ENCODE measurements at places on chromosomes 13 and 19.

DNA sequence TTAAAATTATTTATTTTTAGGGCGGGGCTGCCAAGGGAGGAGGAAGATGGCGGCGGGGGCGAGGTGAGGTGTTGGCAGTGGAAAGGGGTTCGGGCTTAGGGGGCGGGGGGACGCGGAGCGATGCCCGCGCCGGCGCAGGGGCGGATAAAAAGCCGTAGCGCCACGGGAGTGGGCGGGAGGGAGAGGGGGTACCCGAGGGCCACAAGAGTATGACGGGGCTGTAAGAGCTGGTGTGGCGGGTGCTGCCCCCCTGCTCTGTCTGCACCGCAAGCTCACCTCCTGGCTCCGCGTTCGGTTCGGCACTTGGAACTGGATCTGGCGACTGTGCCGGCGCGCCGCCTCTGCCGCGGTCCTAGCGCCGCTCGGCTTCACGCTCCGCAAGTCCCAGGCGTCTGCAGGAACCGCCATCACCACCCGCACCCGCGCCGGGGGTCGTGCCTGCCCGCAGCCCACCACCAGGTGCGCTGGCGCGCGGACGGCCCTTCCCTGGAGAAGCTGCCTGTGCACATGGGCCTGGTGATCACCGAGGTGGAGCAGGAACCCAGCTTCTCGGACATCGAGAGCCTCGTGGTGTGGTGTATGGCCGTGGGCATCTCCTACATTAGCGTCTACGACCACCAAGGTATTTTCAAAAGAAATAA lies 265.2 kb upstream of the SGCG start:
- DNase-seq = peak; percentile 46

- DNase-seq = no peak
Observed at GRCh38 chr13:93172109-93172508, 54.5 kb upstream of the GPC6 start.

GRCh38 chr13:48505012-48505411 lies 27.9 kb downstream of the RCBTB2 start:
- DNase-seq = no peak

DNA sequence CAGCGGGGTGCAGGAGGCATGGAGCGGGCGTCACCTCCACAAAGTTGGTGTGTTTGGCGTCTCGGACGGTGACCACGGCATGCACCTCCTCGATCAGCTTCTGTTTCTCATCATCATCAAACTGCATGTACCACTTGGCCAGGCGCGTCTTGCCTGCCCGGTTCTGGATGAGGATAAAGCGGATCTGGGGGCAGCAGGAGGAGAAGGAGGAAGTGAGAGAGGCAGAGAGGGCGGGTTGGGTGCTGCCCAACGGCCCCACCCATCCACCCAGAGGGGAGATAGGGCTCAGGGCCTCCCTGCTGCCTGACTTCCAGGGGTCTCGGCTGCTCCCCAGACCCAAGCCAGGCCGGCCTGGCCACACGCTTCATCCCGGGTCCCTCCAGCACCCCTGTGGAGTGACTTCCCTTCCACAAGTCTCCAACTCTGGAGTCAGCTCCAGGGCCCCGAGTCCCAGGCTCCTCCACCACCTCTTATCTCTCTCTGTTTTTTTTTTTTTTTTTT lies 4.6 kb downstream of the AP2S1 start:
- no peak for DNase-seq

DNA sequence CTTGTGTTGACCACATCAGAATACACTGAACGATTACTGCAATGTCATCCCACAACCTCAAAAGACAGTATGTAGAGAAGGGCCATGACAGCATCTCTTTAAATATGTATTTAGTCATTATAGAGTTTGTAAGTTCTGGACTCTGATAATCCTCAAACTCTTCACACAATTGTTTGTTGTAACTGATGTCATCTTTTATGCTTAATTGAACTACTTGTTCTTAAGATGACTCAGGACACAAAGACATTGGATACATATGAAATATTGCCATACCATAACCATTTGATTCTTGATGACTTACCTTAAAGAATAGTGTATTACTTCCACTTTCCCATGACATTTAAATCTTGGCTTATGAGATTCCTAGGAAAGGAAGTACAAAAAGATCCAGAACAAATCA lies 347.6 kb downstream of the KLF5 start:
- DNase-seq = no peak

DNA sequence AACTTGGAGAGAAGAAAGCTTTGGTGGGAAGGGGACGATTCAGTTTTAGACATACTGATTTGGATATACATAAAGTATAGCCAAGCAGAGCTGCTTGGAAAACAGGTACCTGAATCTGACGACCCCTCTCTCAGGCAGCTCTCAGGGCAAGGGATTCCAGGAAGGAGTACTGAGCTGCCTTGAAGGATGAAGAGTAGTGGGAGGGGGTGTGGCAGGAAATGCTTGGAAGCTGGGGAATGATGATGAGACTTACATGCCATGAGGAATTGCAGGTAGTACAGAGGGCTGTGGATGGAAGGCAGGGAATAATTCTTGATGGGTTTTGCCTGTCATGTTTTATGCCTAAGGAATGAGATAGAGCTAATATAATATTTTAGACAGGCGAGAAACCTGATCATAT lies 38.7 kb downstream of the HTR2A start:
- no peak for DNase-seq

DNA sequence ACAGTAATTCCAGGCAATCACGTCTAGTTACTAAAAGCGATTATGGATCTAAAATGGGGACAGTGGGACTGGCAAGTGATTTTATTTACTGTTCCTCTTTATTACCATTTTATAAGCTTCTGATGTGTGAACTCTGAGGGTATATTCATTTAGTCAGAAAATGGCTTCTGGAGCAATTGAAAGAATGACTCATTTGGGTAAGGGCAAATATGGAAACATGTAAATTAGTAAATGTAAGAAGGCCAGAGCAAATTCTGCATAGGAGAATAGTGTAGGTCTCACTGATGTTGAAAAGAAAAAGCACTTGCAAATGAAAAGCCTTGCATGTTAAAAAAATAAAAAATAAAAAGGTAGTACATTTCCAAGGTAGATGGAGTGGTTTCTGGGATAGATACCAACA lies 262.2 kb downstream of the KLF5 start:
- DNase-seq = no peak

- no peak for DNase-seq
Observed at GRCh38 chr13:43764349-43764748, 22.4 kb downstream of the ENOX1 start.

DNA sequence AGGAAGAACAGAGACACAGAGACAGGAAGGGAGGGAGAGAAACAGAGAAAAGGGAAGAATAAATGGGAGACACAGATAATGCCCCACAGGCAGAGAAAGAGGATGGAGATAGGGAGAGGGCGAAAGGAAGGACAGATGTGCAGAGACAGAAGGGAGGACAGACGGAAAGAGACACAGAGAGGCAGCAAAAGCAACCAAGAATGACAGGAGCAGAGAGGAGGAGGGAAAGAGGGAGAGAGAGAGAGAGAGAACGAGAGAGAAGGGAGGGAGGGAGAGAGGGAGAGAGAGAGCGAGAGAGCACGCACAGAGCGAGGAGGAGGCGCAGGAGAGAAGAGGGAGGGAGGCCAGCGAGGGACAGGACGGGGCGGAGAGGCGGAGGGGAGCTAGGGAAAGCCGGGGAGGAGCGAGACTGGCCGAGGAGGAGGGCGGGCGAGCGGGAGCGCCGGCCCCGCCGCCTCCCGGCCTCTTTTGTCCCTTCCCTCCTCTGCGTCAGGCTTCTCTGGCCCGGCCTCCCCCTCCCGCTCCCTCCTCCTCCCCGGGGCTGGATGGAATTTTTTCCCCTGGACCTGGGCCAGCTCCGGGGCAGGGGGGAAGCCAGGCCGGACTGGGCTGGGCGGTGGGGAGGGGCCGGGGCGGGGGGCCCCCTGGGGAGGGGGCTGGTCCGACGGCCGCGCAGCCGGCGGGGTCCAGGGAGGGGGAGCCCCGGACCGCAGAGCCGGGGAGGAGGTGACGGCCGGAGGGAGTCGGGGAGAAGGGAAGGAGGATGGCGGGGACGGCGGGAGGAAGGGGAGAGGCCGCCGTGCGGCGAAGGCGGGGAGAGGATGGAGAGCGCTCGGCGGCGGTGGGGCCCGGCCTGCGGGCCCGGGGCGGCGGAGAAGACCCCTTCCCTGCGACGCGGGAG lies 4.2 kb upstream of the SPACA6 start:
- peak; percentile 98 for DNase-seq

GRCh38 chr19:38433268-38433733 lies at the start of gene RYR1:
Gene RYR1 (plus strand): TSS chr19:38433691. CDS start chr19:38433830, 139 bp downstream.
- DNase-seq = no peak

- no peak for DNase-seq
Observed at GRCh38 chr19:54393381-54393780, 21.9 kb upstream of the TTYH1 start.

GRCh38 chr13:42969565-42970172 lies 22.4 kb downstream of the EPSTI1 start:
- peak; percentile 71 for DNase-seq

- DNase-seq = no peak
Observed at GRCh38 chr13:75587679-75588078, 38.1 kb downstream of the UCHL3 start.

- DNase-seq = no peak
Observed at GRCh38 chr19:16062789-16063188, 13.5 kb upstream of the TPM4 start.

- no peak for DNase-seq
Observed at GRCh38 chr13:80177327-80177726, 163.6 kb downstream of the SPRY2 start.

GRCh38 chr19:33245948-33246708 lies 20.5 kb upstream of the SLC7A10 start:
- DNase-seq = no peak

DNA sequence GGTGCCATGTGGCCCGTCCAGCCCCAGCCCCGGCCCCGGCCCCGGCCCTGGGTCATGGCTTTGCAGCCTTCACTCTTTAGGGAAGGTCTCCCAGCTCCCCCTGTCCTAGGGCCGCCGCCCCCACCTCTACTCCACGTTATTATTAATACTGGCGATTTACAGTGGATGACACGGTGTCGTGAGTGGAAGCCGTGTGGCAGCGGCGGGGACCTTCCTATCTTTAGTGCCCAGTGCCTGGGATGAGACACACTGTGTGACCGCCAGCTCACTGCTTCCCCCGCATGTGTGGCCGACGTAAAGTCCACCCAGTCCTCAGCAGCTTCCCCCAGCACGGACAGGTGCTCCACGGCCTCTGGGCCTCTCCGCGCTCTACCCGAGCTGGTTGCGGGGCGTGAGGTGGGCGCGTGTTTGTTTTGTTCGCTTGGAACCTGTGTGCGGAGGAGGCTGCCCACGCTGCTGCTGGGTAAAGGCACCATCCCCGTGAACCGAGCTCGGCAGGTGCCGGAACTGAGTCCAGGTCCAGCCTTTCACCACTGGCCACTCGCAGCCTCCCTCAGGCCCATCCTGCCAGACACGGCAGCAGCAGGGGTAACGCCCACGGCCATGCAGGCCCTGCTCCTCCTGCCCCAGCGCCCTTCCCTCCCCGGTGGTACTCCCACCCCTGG lies 70.9 kb upstream of the MCF2L start:
- no peak for DNase-seq

DNA sequence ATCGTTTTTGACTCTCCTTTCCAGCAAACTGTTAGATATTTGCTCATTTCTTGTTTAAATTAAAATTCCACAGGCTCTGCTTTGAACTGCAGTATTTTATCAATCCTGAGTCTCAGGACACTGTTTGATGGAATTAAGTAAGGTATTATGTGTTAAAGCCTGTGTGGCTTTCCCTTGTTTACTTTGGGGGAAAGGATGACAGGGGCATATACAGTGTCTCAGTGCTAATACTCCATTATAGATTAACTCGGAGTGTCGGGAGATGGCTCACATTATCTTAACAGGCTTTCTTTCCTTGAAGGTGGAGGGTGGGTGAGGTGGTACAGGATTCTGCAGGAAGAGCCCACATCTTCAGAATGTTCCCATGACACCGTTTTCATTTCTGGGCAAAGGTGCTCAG lies 84.7 kb downstream of the SHISA2 start:
- DNase-seq = no peak

GRCh38 chr19:40256512-40256911 lies 28.6 kb downstream of the AKT2 start:
- no peak for DNase-seq

- DNase-seq = no peak
Observed at GRCh38 chr19:54299126-54299498, 13.9 kb downstream of the LILRA5 start.

- DNase-seq = no peak
Observed at GRCh38 chr19:56383826-56384605, 9.3 kb downstream of the ZNF582 start.

DNA sequence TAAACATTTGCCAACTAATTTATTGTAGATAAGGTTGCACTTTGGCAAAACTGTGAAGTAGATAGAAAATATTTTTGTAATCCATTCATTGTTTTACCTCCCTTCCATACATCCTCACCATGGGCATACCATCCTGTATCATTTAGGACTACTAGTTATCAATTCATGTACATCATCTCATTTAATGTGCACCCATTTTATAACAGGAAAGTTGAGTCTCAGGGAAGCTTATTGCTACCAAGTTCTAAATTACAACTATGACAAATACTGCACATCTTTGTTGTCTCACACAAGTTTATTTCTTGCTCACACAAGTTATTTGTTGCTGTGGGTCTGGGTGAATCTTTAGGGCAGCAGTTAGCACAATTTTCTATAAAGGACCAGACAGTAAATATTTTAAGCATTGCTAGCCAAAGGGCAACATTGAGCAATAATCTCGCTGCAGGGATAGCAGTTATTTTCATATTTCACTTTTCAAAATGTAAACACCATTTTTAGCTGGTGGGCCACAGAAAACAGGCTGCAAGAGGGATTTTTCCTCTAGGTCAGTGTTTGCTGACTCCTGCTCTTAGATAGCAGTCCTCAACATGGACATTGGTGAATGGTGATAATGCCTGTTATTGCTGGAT lies 276.5 kb downstream of the GPC6 start:
- no peak for DNase-seq

DNA sequence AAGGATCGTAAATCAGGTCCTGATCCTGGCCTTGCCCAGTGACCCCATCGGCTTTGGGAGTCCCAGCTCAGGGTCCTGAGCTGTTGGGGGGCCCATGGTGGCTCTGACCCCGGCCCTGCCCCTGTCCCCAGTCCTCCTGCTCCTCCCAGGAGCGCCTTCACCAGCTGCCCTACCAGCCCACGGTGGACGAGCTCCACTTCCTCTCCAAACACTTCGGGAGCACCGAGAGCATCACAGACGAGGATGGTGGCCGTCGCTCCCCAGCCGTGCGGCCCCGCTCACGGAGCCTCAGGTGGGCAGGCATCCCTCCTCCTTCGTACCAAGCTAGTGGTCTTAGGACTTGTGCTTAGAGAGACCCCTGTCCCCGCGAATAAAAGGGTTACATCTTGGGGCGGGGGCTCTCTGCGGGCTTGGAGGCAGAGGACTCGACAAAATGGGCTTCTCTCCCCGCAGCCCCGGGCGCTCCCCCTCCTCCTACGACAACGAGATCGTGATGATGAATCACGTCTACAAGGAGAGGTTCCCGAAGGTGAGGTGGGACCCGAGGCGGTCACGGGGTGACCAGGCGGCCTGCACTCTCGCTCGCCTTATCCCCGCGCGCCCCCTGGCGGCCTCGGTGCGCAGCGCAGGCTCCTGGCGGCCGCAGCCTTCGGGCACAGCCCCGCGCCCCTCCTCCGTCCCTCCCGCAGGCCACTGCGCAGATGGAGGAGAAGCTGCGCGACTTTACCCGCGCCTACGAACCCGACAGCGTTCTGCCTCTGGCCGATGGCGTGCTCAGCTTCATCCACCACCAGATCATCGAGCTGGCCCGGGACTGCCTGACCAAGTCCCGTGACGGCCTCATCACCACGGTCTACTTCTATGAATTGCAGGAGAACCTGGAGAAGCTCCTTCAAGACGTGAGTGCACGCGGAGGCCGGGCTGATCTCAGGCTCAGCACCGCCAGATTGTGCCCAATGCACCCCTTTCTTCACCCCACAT lies 9.1 kb downstream of the MAST1 start:
- peak; percentile 70 for DNase-seq

- no peak for DNase-seq
Observed at GRCh38 chr13:42380420-42381164, 108.6 kb downstream of the AKAP11 start.
